HFFc6 (cell line): ENCODE measurements at places on chromosomes 6 and 20.

GRCh38 chr20:46264391-46265266 is 43.7 kb downstream of the CDH22 start:
- no peaks in the 10 kb centered on the region for H3K36me3 ChIP-seq
- peaks cover 29% of the 10 kb centered on the region for H3K27me3 ChIP-seq
- H3K4me3 ChIP-seq = no peak overlapping the region
- H3K27ac ChIP-seq = no peak overlapping the region
- no peak for DNase-seq
- no peaks in the 10 kb centered on the region for H3K4me1 ChIP-seq

DNA sequence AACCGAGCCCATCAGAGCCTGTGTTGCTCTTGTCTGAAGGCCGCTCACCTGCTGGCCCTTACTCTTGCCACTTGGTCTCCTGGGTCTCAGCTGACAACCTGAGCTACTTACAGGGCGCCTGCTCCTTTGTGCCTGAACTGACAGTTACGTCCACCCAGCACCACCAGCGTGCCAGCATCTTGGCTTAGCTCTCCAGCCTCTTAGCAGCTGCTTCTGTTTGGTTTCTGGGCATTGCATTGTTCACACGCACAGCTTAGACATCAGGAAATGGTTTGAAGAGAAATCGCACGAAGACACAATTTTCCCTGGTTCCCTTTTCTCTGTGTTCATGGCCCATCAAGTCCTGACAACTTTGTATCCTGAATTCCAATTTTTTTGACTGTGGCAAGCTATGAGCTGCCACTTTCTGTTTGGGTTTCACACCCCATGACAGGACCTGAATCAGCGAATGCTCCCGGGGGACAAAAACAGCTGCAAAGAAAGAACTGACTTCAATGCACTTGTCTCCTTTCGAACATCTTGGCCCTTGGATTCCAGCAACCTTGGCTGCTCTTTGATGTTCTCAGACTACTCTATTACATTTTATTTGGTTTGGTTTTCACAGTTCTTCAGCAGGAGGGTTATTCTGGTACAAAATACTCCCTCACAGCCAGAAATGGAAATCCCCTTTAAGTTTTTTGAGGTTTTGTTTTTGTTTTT is 45.2 kb upstream of the LY86 start:
- no peak overlapping the region for H3K27ac ChIP-seq
- peaks cover 5% of the 10 kb centered on the region; the same call in 1 of the 2 replicates for H3K27me3 ChIP-seq
- no peak for DNase-seq
- no peak overlapping the region for H3K4me3 ChIP-seq
- no peaks in the 10 kb centered on the region for H3K4me1 ChIP-seq

- no peaks in the 10 kb centered on the region for H3K36me3 ChIP-seq
- H3K27ac ChIP-seq = no peak overlapping the region
- DNase-seq = no peak
- peaks cover 20% of the 10 kb centered on the region for H3K4me1 ChIP-seq
- H3K4me3 ChIP-seq = no peak overlapping the region
These were observed 321.5 kb upstream of the JARID2 start for GRCh38 chr6:14924126-14925024.

- DNase-seq = no peak
- H3K36me3 ChIP-seq = no peaks in the 10 kb centered on the region
- peak overlapping the region; percentile 45; the same call in 1 of the 2 replicates for H3K4me3 ChIP-seq
- no peaks in the 10 kb centered on the region for H3K27me3 ChIP-seq
- H3K4me1 ChIP-seq = peaks cover 84% of the 10 kb centered on the region
These were observed 35.7 kb upstream of the SCUBE3 start for GRCh38 chr6:35178012-35178411.

DNA sequence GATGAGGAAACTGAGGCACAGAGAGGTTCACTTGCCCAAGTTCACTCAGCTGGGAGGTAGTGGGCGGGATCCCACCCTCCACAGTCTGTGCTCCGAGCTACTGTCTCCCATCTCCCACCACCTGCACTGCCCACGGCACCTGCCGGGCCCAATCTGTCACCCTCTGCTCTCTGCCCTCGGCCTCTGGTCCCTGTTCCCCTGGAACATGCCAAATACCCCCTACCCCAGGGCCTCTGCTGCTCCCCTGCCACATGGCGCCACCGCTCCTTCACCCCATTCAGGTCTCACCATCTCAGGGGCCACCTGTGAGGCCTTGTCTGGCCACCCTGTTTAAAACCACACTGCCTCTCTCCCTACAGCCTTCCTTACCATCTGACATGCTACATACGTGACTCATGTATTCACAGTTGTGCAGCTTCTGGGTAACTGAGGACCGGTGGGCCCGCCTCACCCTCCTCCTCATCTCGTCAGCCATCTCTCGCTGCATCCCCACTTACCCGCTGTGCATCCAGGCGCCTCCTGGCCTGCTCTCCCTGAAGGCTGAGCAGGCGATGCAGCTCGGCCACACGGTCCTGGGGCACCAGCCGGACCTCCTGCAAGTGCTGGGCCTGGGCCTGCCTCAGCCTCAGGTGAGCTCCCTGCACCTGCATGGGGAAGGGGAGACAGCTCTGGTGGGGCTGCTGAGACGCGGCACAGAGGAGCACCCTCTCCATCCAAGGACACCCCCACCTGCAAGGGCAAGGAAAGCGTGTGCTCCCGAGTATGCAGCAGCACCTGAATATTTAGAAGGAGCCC is 50.6 kb downstream of the GINS1 start:
- no peak for DNase-seq
- H3K4me1 ChIP-seq = no peaks in the 10 kb centered on the region
- H3K36me3 ChIP-seq = no peaks in the 10 kb centered on the region
- no peak overlapping the region for H3K4me3 ChIP-seq

- no peak overlapping the region for H3K27ac ChIP-seq
- H3K27me3 ChIP-seq = peaks cover 4% of the 10 kb centered on the region; the same call in 1 of the 2 replicates
- no peak overlapping the region for H3K4me3 ChIP-seq
- no peak for DNase-seq
- no peaks in the 10 kb centered on the region for H3K4me1 ChIP-seq
These were observed 71.5 kb upstream of the DTNBP1 start for GRCh38 chr6:15734118-15734897.

GRCh38 chr6:106377061-106377540 is 16.6 kb downstream of the CRYBG1 start:
- no peak overlapping the region for H3K4me3 ChIP-seq
- H3K27ac ChIP-seq = no peak overlapping the region
- no peaks in the 10 kb centered on the region for H3K36me3 ChIP-seq
- H3K27me3 ChIP-seq = peaks cover 23% of the 10 kb centered on the region

DNA sequence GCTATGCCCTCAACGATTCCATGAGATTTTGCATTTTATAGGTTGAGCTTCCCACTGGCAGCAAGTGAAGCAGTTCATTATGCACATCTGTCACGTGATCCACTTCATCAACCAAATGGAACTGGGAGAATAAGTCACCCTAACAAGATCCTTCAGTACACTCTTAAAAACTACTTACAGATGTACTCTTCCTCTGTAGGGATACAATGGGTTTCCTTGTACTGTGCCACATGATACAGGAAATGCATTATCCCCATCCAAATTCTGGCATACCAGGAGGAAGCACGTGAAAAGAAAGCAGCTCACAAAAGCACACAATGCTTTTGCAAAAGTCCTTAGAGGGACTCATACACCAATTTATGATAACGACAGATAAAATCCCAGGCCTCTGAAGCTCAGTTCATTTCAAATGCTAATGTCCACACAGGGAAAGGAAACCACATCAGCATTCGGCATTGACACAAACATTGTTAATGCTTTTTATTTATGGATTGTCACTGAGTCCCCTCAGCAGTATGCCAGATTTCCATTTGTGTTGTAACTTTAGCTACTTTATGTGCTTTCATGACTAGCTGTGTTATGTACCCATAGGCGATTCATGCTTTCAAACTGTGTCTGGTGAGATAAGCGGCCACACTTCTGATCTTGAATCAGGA is 58.1 kb upstream of the REV3L start:
- no peak overlapping the region for H3K4me3 ChIP-seq
- no peak overlapping the region for H3K27ac ChIP-seq
- peaks cover 6% of the 10 kb centered on the region; the same call in 1 of the 2 replicates for H3K27me3 ChIP-seq
- no peak for DNase-seq
- peaks cover 14% of the 10 kb centered on the region for H3K4me1 ChIP-seq
- peaks cover 6% of the 10 kb centered on the region; the same call in 1 of the 2 replicates for H3K36me3 ChIP-seq

DNA sequence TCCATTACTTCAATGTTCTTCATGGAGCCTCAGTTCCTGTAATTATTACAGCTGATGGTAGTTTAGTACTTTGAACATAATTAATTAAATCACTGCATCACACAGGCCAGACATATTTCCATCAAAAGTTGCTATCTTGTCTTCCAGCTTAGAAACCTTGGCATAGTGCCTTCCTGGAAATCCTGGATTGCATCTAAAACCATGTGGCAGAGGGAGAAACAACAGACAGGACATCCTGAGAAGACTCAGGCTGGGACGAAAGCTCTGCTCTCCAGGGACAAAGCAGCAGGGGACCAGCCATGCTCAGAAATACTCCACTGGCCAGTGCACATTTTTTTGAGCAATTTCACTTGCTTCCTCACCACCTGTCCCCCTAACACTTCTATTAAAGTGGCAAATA is 55.3 kb downstream of the TBX18 start:
- no peak overlapping the region for H3K27ac ChIP-seq
- peaks cover 5% of the 10 kb centered on the region; the same call in 1 of the 2 replicates for H3K27me3 ChIP-seq
- DNase-seq = no peak
- H3K4me1 ChIP-seq = no peaks in the 10 kb centered on the region
- H3K4me3 ChIP-seq = no peak overlapping the region

DNA sequence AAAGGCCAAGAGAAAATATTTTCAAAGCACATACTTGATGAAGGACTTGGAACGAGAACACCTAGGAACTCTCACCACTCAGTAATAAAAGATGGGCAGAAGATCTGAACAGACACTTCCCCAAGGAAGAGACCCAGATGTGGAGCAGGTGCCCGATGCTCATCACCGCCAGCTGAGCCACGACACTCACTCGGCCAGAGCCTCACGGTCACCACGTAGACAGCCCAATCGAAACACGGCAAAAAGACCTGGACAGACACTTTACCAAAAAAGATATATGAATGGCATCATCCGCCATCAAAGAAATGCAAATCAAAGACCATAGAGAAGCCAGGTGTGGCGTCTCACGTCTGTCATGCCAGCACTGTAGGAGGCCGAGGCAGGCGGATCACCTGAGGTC is 41.6 kb downstream of the SLC2A4RG start:
- no peaks in the 10 kb centered on the region for H3K36me3 ChIP-seq
- no peak for DNase-seq
- H3K4me3 ChIP-seq = no peak overlapping the region
- no peaks in the 10 kb centered on the region; the same call in 1 of the 2 replicates for H3K27me3 ChIP-seq

GRCh38 chr6:134816300-134816699 is 133.6 kb downstream of the ALDH8A1 start:
- DNase-seq = no peak
- no peaks in the 10 kb centered on the region for H3K36me3 ChIP-seq
- H3K27me3 ChIP-seq = no peaks in the 10 kb centered on the region
- no peak overlapping the region for H3K4me3 ChIP-seq
- no peak overlapping the region for H3K27ac ChIP-seq

GRCh38 chr6:12249541-12250382 is 40.4 kb upstream of the EDN1 start:
- DNase-seq = no peak
- H3K27me3 ChIP-seq = no peaks in the 10 kb centered on the region; the same call in 1 of the 2 replicates
- no peaks in the 10 kb centered on the region for H3K36me3 ChIP-seq
- H3K27ac ChIP-seq = no peak overlapping the region
- peaks cover 30% of the 10 kb centered on the region for H3K4me1 ChIP-seq

DNA sequence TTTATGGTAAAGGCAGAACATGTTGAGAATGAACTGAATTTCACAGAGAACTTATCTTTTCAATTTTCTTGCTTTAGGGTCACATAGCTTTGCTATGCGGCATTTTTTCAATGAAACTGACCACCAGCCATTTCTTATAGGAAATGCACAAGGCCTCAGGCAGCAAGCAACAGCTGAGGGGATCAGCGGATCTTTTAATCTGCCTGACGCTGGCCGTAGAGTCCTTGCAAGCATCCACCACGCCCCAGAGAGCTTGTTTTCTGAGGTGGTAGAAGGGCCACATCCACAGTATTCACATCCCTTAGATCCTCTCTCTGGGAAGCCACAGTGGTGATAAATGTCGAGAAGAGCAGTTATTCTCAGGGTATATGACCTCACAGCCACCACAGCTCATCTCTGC is 34.3 kb downstream of the FLRT3 start:
- no peaks in the 10 kb centered on the region for H3K4me1 ChIP-seq
- H3K27ac ChIP-seq = no peak overlapping the region
- no peaks in the 10 kb centered on the region for H3K27me3 ChIP-seq
- no peak overlapping the region for H3K4me3 ChIP-seq

DNA sequence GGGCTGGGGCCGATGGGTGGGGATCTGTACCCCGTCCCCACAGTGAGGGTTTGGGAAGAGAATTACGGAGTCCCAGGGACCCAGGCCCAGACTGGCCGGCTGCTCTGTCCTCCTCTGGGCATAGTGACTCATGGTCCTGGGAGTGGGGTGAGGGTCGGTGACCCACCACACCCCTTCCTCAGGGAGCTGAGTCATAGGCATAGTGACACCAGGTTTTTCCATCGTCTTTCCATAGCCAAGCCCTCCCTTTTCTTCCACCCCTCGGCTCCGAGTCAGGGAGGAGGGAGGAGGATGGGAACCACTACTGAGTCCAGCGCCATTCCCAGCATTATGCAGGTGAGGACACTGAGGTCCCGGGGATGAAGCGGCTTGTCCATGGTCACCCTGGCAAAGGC is 8.9 kb downstream of the CYP21A2 start:
- no peak for DNase-seq
- peaks cover 19% of the 10 kb centered on the region for H3K4me1 ChIP-seq
- H3K36me3 ChIP-seq = no peaks in the 10 kb centered on the region
- H3K4me3 ChIP-seq = no peak overlapping the region
- H3K27ac ChIP-seq = peak overlapping the region; percentile 38; the same call in 1 of the 2 replicates
- H3K27me3 ChIP-seq = peaks cover 13% of the 10 kb centered on the region

DNA sequence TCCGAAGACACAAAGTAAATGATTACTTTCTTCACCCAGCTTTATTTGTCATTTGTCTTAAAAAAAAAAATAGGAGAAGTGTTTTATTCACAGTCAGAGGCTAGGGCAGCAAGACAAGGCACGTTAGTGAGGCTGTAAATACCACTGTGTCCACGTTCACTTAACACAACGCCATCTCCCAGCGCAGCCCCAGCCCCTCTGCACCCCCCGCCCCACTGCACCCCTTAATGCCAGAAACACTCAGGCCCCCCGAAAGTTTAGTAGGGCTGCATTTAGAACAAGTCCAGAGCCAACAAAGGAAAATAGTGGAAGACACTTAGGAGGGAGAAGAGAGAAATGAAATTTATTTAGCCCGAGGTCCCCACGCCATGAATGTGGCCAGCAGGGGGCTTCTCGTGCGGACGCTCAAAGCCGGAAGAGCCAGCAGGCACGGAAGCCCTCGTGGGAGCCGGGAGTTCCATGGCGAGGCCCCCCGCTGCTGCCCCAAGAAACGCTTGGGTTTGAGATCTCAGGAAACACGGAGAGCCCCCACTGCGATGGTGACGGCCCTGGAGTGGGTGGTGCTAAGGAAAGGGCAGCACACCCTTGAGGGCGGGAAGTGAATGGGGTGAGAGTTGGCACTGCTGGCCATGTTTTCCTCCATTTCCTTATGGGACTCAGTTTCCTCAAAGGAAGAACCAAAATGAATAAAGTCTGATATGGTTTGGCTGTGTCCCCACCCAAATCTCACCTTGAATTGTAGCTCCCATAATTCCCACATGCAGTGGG is 50.2 kb downstream of the IYD start:
- no peaks in the 10 kb centered on the region for H3K36me3 ChIP-seq
- H3K27ac ChIP-seq = no peak overlapping the region
- peak overlapping the region; percentile 66 for H3K4me3 ChIP-seq
- peaks cover 16% of the 10 kb centered on the region for H3K27me3 ChIP-seq
